ENCODE measurements at places on chromosomes 2 and 18.

- no peak for DNase-seq
Observed at GRCh38 chr2:128682266-128682665, 363.6 kb upstream of the HS6ST1 start.

GRCh38 chr2:191050640-191050987 is 36.6 kb upstream of the STAT1 start:
- DNase-seq: no peak

GRCh38 chr2:23507267-23508065 is 122.5 kb downstream of the KLHL29 start:
- no peak for DNase-seq

GRCh38 chr18:73365018-73365417 is 497.2 kb upstream of the NETO1 start:
- DNase-seq: no peak

DNA sequence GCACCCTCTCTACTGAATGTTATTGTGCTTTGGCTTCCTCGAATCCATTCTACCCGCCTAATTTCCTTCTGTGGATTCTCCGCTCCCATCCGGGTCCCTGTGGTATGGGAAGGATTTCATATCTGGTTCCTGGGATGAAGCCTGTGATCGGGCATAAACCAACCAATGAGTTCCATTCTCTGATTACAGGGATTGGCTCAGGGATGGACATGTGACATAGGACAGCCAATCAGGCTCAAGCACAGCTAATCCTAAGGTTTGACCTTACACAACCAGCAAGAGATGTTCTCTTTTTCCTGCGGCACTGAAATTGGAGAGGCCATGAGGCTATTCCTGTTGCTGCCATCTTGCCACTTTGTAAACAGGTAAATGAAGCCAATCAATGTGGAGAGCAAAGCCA is 168.1 kb upstream of the SMAD2 start:
- DNase-seq: no peak

GRCh38 chr18:79963658-79964329 is 649 bp upstream of the HSBP1L1 start:
- no peak for DNase-seq

- no peak for DNase-seq
Observed at GRCh38 chr2:134791616-134792015, 46.8 kb upstream of the ACMSD start.

- no peak for DNase-seq
Observed at GRCh38 chr2:42141687-42142546, 27.2 kb upstream of the EML4 start.

- no peak for DNase-seq
Observed at GRCh38 chr2:95374029-95374428, 28.5 kb upstream of the FAHD2A start.

- no peak for DNase-seq
Observed at GRCh38 chr18:77044866-77045664, 87.5 kb downstream of the MBP start.

DNA sequence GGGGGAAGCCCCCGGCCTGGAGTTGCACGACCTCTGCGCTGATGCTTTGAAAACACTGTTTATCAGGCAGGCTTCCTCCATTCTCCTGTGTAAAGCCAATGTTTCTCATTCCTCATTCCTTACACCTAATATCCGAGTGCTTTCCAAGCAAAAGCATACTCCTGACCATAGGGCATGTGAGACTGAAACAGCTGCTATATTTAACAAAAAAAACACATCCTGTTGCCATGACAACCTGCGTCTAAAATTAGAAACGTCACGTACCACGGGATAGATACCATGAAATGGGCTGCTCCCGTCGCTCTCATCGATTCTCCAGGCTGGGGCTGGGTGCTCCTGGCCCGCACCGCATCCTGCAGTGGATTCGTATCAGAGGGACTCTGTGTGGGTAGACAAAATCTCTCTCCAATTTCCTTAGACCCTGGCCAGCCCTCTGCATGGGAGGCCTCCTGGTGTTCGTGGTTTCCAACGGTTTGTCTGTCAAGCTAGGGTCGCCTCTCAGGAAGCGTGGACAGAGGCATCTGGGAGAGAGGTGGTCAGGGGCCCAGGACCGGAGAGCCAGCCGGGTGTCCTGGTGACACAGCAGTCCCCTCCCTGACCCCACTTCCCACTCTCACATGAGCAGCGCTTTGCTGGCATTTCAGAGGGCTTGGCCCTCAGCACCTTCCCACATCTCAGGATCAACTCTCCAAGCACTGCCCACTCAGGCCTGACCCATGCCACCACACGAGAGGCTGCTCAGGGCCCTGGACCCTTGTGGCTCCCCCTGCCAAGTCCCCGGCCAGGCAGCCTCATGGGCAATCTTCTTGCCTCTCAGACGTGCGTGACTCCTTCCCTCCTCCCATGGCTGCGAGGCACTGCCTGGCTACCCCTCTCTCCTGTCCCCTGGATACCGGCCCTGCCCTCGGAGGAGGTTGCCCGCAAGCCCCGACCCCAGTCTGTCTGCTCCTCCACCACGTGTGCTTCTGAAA is 268.1 kb downstream of the NDUFA10 start:
- no peak for DNase-seq

DNA sequence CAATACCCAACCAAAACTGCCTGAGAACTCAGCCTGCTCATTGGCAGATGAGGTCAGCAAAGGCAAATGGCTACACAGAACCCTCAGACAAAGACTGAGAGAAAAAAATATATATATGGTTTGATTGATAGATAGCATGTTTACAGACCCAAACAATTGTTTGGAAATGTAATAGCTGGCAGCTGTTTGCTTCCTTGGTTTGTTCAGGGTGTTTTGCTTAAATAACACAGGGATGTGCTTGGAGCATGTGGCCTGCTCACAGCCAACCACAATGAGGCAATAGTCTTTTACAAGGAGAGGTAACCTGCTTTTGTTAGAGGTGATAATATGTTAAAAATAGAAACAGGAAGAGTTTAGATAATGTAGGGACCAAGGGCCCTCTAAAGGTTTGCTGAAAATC is 84.5 kb downstream of the PDK1 start:
- no peak for DNase-seq

GRCh38 chr2:105712981-105713596 is 31.6 kb upstream of the NCK2 start:
- DNase-seq: no peak

DNA sequence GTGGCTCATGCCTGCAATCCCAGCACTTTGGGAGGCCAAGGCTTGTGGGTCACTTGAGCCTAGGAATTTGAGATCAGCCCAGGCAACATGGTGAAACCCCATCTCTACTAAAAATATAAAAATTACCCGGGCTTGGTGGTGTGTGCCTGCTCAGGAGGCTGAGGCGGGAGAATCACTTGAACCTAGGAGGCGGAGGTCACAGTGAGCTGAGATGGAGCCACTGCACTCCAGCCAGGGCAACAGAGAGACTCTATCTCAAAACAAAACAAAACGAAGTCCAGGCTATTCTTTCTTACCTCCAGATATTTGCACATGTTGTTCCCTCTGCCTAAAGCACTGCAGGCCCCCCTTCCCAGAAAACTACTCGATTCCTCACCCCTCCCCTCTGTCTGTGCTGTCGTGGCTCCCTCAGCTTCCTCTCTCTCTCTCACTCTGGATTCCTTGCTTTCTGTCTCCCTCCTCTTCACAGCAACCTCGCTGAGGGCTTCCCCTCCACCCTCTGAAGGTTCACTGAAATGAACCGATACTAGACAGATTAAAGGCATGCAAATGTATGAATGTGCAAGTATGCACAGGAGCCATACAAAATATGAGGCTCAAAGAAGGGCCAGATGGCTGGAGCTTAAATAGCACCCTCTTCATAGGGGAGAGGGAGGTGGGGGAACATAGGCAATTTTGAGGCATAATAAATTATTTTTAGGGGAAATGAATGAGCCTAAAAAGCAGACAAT is 18.5 kb downstream of the TMEM177 start:
- no peak for DNase-seq

DNA sequence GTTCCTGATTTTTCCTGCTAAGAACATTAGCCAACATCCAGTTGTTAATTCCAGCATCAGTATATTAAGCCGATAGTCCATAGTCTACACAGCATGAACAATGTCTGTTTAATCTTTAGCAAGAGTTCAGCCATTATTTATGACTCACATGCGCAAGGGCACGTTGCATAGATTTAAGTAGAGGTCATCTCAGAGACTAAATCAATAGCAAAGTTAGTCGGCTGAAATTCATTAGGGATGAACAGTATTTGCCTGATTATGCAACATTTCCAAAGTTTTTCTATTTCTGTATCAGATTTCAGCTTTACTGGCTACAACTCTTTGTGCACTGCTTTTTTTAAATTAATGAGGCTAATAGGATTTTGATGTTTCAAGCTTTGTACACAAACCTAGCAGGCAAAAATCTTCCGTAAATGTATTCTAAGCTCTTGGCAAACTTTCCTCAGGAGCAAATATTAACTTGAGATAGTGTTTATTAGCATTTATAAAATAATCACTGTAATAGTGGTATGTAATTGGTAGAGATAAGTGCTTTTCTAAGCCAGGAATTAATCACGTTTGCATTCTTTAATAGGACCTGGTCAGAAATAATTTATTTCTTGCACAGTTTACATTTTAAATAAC is 578.7 kb upstream of the ID2 start:
- DNase-seq: no peak

- no peak for DNase-seq
Observed at GRCh38 chr2:32210767-32211408, 45.2 kb downstream of the SLC30A6 start.

DNA sequence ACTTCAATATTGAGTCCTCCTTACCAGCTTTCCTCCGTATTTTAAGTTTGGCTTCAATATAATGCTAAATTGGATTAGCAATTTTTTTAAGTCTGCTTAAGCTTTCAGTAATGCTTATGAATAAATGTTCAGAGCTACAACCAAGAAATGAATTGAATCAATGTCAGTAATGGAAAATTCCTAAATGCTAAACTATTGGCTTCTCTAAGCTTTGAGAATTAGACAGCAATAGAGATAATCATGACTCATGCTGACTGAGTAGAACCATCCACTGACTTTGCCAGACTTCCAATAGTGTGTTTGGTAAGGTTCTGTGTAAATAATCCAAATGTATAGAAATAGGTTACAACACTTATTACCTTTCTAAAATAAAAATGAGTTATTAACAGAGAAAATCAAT is 8.9 kb upstream of the PDE1A start:
- no peak for DNase-seq

DNA sequence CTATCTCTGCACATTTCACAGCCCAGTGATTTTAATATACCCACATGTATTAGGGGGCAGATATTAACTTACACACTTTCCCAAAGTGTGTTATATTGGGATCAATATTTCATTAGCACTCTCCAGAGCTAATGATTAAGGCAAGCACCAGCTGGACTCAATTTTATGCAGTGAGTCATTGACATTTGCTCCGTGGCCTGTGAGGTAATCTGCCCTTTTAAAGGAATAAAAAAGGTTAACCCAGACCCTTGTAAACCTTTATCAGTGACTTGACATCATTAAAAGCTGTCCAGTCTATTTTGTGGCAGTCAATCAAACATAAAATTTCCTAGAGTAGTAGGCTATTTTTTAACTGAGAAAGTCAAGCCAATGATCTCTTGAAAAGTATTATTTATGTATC is 1870.4 kb upstream of the CELF4 start:
- no peak for DNase-seq

DNA sequence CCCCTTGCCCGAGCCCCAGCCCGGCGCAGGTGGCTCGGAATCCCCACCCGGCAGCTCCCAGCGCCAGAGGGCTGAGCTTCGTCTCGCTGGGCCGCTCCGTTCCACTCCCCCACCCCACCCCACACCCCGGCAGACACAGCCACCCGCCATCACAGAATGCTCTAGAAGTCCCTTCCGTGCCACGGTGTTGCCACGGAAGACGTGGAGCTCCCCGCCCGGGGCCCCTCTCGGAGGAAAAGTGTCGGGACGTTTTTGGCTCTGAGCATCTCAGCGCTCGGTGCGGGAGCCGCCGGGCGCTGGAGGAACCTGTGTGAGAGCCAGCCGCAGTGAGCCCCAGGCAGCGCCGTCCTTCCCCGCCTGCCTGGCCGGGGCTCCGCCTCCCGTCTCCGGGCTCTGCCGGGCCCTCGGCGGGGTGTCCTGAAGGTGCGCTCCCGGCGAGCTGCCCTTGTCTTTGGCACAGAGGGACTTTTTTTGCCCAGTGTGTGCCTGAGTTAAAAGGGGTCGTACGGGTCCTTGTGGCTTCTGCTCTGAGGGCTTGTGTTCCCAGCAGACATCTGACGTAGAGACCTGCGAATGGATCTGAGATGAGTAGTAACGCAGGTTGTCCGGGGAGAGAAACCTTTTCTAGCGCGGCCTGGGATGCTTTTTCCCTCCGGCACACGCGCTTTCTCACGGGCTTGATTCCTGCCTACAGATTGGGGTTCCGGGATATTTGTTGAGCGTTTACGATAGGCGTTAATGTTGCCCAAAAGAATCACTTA is 1.8 kb downstream of the ZCCHC2 start:
- DNase-seq: peak; percentile 59

- DNase-seq: no peak
Observed at GRCh38 chr2:240103136-240103535, 33.0 kb downstream of the COPS9 start.

DNA sequence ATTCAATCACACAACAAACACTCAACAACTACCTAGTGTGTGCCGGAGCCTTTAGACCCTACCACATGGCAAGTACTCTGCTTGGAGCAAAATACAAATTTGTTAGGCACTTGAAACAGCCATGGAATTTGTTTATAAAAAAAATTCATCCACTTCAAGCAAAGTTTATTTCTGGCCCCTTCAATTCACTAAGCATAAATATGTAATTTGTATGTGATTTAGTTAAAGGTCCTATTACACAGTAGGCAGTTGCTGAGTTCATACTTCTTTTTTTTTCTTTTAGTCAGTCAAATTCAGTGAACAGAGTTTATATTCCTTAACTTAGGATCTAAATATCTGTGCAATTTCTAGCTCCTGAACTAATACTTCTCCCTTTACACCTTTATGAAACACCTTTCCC is 22.5 kb downstream of the GCFC2 start:
- no peak for DNase-seq

DNA sequence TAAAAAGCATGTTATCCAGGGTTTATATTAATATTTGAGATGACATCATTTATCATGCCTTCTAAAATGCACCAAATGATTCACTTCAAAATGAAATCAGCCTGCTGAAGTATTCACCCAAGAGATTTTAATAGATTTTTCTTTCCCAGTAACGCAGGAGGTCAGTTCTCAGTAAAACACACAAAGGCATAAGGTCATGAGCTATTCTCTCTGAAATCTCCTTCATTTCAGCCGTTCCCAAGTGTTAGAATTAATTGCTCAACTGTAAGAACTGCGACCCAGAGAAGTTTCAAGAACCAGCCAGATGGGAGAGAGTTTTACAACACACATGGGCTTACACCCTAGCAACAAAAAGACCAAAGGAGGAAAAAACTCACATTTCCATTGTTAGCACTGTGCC is 84.2 kb upstream of the PHLPP1 start:
- DNase-seq: no peak

GRCh38 chr2:43068631-43069517 is 157.5 kb downstream of the ZFP36L2 start:
- no peak for DNase-seq

DNA sequence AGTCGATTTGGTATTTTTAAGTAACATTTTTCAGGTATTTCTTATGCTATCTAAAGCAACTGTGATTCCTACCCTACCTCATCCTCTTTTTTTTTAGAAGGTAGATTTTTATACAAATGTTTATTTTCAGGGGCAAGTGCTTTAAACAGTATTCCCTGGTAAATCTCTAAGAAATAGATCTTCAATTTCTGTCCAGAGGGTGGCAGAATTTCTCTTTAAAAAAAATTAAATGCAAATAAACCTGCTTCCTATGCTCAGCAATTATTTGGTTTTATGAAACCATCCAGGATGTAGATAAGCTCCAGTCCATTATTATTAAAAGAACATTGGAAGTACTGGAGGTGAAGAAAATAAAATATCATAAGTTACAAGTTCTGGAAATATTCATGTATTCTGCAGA is 191.9 kb downstream of the MYO3B start:
- DNase-seq: no peak
